ENCODE measurements at places on chromosomes 5 and 9.

GRCh38 chr9:137728444-137729311, 109.9 kb downstream of the EHMT1 start:
- no peak for DNase-seq

GRCh38 chr5:175305251-175305650, 138.7 kb downstream of the DRD1 start:
- no peak for DNase-seq

- DNase-seq, result no peak
Measured at GRCh38 chr9:2337131-2337530, 284.5 kb upstream of the VLDLR start.

DNA sequence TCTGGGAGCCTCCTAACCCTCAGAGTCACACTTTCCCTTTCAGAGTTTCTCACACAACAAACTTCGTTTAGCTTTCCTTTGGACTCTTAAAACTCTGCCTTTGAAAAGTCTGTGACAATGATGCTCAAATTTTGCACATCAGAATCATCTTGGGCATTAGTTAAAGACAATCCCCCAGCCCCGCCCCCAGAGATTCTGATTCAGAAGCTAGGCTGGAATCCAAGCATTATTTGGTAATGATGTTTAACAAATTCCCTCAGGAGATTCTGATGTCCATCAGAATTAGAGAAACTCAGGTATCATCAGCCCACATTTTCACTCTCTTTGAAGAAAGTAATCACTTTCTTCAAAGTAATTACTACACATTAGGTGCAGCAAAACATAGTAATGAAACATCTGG, 9.6 kb upstream of the PLPP1 start:
- no peak for DNase-seq

- DNase-seq, result no peak
Measured at GRCh38 chr5:135020111-135020895, 13.7 kb downstream of the PITX1 start.

- peak; percentile 42 for DNase-seq
Measured at GRCh38 chr5:176559683-176560082, 10.5 kb downstream of the CDHR2 start.

DNA sequence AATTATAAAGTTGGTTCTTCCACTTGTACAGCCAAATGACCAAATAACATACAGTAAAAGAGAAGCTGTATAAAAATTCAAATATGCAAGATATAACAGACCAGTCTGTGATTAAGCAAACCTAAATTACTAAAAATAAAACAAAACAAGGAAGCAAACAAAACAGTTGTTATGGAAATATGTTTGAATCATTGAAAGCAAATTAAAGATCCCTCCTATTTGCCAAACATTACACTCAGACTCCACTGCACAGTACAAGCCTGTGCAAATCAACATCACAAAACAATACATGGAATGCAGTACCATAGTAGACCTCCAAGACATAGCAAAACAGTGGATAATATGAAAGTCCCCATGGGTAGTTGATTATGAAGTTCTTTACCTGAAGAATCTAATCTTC, 288.1 kb upstream of the PTGER4 start:
- no peak for DNase-seq

DNA sequence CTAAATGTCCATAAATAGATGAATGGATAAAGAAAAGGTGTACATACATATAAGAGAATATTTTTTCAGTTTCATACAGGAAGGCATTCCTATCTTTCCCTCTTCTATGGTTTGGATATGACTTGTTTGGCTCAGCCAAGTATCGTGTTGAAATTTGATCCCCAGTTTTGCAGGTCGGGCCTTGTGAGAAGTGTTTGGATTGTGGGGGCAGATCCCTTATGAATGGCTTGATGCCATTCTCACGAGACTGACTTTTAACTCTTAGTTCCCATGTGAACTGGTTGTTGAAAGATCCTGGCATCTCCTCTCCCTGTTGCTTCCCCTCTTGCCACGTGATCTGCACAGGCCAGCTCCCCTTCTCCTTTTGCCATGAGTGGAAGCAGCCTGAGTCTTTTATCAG, 421.1 kb upstream of the FTMT start:
- DNase-seq, result no peak

GRCh38 chr5:61277190-61277589, 54.9 kb upstream of the ZSWIM6 start:
- DNase-seq, result no peak

- DNase-seq, result no peak
Measured at GRCh38 chr5:93924628-93925027, 183.2 kb upstream of the POU5F2 start.

GRCh38 chr9:27117489-27118135, 8.6 kb downstream of the TEK start:
- no peak for DNase-seq

DNA sequence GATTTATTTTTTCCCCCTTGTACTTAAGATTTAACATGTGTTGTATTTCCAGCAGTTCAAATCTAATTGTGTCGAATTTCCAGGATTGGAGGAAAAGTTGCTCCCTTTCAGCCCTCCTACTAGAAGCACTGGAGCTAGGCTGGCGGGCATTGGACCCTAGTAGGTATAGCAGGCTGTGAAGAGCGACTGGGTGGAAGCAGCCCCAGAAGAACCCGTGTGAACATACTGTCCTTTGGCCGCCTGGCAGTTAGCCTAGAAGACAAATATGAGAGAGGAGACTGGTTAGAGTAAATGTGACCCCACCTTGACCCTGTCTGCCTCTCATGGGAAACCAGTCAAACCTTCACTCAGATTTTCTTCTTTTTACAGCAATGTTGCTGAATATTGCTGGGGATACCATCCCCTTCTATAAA, 13.9 kb downstream of the ALDOB start:
- DNase-seq, result no peak

DNA sequence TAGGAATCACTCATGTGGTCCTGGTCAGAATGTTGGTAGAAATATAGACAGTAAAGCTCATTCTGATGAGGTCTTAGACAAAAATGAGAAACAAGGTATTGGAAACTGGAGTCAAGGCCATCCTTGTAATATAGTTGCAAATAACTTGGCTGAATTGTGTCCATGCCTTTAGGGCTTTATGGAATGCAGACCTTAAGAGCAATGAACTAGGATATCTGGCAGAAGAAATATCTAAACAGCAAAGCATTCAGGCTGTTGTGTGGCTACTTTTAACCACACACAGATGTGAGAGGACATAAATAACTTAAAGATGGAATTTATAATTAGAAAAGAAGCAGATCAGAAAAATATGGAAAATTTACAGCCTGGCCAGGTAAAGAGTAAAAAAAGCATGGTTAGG, 128.2 kb downstream of the YTHDC2 start:
- DNase-seq, result no peak

DNA sequence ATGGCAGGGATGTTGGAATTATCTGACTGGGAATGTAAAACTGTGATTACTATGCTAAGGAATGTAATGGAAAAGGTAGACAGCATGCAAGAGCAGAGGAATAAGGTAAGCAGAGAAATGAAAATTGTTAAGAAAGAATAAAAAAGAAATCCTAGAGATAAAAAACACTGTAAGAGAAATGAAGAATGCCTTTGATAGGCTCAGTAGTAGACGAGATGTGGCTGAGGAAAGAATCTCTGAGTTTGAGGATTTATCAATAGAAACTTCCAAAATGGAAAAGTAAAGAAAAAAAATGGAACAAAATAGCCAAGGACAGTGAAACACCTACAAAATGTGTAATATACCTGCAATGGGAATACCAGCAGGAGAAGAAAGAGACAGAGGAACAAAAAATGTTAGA, 468.5 kb upstream of the PIK3R1 start:
- DNase-seq, result no peak

- no peak for DNase-seq
Measured at GRCh38 chr5:61817472-61818326, 485.6 kb downstream of the ZSWIM6 start.

GRCh38 chr5:87125766-87126165, 141.9 kb upstream of the RASA1 start:
- no peak for DNase-seq

- no peak for DNase-seq
Measured at GRCh38 chr9:31629292-31629691, 755.2 kb upstream of the ACO1 start.

GRCh38 chr5:159826351-159827214, 89.7 kb upstream of the ADRA1B start:
- DNase-seq, result no peak

DNA sequence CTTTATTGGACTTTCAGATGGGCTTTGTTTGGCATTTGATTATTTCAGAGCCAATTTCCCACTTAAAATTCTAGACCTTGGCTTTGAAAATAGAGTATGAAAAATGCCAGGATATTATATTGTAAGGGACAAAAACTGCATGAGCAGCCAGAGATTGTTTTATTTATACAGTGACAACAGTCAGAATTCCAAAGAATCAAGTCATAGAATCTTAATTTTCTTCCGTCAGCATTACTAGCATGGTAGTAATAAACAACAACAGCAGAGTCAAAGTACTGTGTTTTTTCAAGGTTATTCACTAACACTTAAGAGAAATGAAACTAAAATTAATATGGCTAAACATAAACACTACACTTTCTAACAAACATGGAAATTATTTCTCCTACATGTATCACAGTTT, 52.2 kb downstream of the MLLT3 start:
- no peak for DNase-seq

- DNase-seq, result no peak
Measured at GRCh38 chr5:137629646-137630045, 106.2 kb downstream of the KLHL3 start.

GRCh38 chr9:33932078-33932807, 115.3 kb downstream of the UBE2R2 start:
- no peak for DNase-seq

DNA sequence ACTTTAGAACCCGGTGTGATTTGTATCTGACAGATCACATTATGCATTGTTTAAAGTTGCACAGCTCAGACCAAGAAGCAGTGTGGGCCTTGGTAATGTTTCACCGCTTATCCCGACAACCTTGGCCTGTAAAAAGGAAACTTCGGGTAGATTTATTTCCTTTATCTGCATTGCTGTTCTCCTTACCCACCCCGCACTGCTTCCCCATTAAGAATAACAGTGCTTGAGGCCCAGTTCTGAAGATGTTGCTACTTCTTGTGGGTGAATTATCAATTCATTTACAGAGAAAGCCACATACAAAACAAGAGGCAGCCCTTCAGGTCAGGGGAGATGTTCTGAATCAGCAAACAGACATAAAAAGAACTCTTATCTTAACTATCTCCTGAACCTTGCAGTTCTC, 8.4 kb downstream of the SMARCA2 start:
- no peak for DNase-seq

- DNase-seq, result no peak
Measured at GRCh38 chr9:135320943-135321342, 158.6 kb upstream of the PPP1R26 start.
